HTR-8/SVneo (cell line): ENCODE measurements at places on chromosomes 6 and 20.

GRCh38 chr6:148082696-148083095 is 259.9 kb upstream of the SASH1 start:
- DNase-seq, result no peak

DNA sequence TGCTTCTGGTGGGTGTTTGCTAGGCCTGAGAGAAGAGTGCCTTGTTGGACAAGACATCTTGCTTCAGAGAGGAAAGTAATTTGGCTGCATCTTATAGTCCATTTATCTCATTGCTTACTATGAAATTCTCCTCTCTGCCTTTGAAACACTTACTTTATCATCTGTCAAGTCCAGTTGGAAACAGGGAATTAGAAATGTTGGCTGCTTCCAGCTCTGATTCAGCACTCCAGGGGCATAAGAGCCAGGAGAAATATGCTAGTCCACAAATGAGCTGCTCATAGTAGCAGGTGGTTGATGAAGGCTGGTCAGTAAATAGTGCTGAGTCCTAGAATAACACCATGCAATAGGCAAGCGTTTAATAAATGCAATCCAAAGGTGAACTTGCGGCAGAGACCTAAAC is 227.1 kb downstream of the SLC35F1 start:
- DNase-seq, result no peak

DNA sequence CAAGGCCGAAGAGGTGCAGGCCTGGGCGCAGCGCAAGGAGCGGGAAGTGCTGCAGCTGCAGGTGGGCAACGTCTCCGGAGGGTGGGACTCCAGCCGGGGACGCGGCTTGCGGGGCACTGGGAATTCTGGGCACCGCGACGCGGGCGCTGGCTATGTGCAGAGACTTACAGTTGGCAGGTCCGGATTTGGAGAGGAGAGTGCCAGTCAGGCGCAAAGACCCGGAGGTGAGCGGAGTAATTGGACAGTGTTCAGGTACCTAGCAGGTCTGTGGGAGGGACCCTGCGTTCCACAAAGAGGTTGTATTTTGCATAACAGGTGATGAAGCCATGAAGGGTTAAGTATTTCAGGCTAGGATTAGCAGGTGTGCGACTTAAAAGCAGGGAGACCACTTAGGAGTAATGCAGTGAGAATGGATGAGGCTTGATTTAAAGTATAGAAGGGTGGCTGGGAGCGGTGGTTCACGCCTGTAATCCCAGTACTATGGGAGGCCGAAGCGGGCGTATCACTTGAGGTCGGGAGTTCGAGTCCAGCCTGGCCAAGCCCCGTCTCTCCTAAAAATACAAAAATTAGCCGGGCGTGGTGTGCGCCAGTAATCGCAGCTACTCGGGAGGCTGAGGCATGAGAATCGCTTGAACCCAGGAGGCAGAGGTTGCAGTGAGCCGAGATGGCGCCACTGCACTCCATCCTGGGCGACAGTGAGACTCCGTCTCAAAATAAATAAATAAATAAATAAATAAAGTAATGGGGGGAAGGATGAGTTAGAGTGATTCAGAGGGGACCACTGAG is 1.0 kb downstream of the MRPS26 start:
- no peak for DNase-seq

DNA sequence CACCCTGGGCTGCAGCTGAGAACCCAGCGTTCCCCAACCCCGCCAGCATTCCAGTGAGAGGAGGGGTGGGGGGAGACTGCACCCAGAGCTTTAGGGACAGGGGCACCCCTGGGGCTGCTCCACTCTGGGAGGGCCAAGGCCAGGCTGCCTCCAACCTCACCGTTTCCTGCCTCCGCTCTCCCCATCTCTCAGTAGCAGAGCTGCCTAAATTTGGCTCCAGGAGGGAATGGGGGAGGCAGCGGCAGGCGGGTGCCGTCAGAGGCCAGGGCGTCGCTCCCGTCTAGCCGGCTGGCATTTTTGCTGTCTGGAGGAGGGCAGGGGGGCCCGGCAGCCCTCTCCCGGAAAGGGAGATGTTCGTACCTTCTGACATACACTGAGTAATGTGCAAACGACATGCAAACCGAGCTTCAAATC is 46.6 kb downstream of the NOL4L start:
- DNase-seq, result no peak

- DNase-seq, result no peak
Observed at GRCh38 chr6:41939848-41940758, 1.5 kb downstream of the CCND3 start.

DNA sequence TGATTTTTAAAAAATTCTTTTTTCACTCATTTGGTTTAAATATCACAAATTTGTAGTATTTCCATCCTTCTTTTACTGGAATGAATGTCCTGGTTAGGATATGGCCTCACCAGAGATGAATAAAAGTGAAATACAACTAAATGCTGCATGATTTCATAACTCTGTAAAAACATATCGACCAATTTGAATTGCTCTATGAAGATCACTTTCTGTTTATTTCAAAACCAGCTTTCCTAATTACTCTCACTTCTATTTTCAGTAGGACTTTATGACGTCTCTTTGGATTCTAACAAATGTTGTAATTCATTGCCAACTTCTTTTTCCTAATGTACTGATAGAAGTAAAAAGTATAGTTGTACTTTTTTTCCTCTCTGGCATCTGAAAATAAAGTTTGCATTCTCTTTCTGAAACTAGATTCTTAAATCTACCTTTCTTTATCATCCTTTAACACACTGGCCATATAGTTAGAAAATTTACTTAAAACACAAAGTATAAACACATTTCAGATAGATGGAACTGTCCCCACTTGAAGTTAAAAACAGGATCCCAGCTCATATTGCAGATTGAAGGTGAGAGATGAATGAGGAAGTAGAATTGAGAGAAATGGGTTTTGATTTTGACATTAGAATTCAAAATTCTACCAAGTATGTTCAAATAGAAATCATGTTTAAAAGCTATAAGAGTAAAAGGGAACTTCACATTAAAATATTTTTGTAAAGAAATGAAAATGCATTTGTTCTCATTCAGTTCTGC is 40.3 kb upstream of the IL20RA start:
- no peak for DNase-seq

DNA sequence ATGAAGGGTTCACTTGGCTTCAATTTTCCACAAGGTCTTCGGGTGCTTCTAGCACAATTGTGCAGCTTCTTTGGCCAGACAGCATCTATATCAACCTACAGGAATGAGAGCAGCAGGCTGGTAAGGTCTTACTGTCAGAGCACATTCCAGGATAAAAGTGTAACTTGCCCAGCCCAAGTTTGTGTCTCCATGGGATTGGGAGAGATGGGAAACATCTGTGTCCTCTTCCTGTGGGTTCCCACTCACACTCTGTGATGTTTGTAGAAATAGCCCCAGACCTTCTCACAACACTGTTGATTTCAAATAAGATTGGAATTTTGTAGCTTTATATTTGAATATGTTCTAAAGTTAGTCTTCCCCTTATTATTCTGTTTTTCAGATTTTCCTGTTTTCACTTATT is 83.4 kb upstream of the RGS17 start:
- no peak for DNase-seq

GRCh38 chr6:127581576-127581975 is 4.6 kb downstream of the C6orf58 start:
- no peak for DNase-seq

DNA sequence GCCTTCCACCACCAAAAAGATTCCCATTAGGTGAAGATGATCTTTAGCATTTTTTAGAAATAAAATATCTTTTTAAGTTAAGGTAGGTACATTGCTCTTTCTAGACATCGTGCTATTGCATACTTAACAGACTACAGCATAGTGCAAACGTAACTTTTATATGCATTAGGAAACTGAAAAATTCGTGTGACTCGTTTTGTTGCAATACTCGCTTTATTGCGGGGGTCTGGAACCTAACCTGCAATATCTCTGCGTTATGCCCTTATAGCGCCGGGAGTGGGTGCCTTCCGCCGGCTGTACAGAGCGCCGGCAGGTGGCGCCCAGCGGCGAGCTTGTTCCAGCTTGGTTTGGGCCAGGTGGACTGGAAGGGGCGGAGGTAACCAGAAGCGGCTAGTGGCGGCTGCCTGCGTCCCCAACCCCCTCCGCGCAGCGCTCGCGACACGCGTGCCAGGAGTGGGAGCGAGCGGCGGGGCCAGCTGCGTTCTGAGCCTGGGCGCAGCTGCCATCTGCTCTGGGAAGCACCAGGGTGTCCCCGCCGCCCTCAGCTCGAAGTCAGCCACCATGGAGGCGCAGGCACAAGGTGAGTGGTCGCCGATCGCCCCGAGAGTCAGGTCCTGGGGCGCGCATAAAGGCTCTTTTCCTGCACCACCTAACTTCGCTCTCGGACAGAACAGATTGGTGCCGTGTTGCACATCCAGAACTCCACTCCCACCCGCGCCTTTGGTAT is at the start of gene TPD52L1:
Gene TPD52L1, plus strand, starts transcription at position 383 of the 727 bp plus-strand sequence. Its CDS starts 179 bp downstream, at position 562.
- DNase-seq, result peak; percentile 54

- DNase-seq, result peak; percentile 55
Observed at GRCh38 chr6:125301435-125302391, at the start of gene HDDC2. HDDC2 (minus strand) TSS chr6:125301967; CDS start chr6:125301932, 35 bp downstream.
